Aorta (tissue), 5 donors: ENCODE measurements at places on chromosomes 7 and 10.

DNA sequence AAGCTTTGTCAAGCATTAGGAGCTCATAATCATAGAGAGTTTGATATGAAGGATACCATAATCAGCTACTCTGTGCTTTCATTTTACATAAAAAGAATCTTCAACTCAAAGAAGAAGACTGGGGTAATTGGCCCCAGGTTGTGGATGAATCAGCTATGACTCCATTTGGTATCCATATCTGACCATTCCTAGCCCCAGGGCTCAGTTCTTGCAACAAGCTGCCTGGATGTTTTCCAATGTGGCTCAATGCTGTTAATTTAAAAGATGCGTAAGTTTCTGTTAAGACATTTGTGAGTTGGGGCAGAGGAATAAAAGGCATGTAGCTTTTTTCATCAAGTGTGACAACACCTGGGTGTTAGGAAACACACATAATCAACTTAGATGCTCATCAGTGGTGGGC, 951.1 kb downstream of the NRG3 start:
- no peak for DNase-seq

DNA sequence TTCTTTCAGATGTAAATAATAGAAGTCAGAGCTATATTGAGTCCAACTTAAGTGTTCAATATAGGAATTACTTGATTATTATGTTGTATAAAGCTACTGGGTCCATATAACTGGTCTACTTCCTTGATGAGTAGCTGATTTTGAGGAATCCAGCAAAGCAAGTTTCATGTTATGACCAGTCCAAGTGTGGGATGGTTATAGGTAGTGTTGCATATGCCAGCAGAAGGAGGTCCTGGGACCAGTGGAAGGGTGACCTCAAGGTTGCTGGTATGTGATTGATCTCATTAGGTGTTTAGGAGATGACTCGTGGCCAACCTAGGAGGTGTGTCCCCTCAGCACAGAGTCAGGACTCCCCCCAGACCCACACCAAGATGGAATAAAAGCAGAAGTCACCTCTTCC, 551.5 kb downstream of the KCNMA1 start:
- DNase-seq, result no peak

GRCh38 chr7:138809346-138809745, 11.3 kb upstream of the ATP6V0A4 start:
- DNase-seq, result no peak

DNA sequence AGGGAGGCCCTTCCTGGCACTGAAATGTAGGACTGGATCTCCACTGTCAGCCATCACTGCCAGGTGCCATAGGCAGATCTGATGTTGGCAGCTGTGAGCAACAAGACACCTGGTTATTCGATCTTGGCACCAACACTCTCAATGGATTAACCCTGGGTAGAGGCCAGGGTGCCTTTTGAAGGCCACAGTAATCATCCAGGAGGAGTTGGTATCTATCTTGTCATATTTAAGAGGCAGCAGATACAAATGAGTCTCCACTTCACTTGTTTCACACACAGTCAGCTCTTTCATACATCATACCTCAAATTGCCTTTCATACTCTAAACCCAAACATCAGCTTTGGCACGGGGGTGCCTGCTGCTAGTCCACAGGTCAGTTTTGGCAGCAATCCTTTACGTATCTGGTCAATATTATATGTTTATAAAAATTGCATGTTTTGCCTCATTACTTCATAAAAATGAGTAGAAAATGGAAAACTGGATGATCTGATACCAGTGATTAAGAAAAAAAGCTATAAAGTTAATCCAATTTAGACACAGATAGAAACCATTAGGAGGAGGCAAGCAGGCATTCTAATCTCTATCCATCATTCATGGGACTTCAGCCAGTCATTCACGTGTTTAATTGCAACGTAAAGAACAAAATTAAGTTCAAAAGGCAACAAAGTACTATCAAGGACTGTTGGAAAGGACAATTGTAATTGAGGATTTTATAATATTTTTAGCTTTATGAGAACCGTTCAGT, 12.7 kb upstream of the CACUL1 start:
- no peak for DNase-seq

- no peak for DNase-seq
Observed at GRCh38 chr7:143289421-143289820, 1.3 kb downstream of the CASP2 start.

DNA sequence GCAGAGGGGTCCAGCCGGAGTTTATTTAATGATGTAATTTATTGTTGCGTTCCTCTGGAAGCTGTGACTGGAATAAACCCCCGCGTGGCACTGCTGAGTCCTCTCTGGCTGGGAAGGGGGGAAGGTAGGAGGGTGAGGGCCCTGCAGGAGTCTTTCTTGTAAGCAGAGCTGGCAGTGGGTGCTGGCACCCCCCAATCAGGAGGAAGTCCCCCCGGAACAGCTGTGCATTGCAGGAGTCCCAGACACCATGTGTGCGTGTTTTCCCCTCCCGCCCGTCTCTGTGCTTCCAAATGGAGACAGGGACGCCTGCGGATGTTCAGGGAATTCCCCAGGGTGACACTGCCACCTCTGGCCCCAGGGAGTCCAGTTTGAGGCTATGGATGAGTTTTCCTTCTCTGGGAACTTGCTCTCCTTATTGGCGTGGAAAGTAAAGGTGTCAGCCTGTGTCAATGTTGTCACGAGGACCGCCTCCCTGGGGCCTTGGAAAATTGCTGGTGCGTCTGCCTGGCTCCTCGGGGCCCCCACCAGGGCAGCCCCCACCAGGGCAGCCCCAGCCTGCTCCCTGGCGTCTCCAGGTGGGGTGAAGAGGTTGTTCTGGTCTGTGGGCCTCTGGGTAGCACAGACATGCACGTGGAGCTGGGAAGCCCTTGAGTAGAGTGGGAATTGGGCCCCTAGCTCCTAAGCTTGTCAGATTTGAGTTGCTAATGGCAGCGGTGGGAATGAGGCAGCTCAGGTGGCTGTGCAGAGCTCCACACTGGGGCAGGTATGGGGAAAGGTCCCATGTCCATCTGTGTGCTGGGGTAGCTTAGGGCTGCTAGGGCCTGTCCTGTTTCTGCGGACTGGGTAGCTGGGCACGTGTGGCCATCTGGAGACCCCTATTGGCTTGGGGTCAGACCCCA, 2.7 kb downstream of the FZD9 start:
- no peak for DNase-seq

DNA sequence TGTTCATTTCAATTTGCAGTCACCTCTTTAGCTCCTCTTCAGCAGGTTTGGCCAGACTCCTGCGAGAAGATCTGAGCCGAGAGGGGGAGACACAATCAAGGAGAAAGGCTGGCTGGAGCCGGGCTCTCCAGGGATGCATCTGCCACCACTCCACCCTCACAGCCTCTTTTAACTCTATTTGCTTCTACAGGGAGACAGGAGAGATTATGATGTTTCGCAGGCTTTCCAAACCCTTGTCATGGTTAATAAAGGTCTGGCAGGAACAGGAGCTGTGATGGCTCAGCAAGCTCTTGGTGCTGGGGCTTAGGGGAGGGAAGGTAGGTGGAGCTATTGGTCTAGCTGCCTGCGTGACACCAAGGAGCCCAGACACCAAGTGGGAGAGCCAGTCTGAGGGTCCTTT, 448.1 kb upstream of the PODXL start:
- no peak for DNase-seq

GRCh38 chr7:84256571-84256971, 62.0 kb upstream of the SEMA3A start:
- no peak for DNase-seq

GRCh38 chr10:110353244-110354119, 48.8 kb upstream of the SMNDC1 start:
- no peak for DNase-seq

- no peak for DNase-seq
Observed at GRCh38 chr10:105284476-105285215, 643.6 kb downstream of the SORCS3 start.

DNA sequence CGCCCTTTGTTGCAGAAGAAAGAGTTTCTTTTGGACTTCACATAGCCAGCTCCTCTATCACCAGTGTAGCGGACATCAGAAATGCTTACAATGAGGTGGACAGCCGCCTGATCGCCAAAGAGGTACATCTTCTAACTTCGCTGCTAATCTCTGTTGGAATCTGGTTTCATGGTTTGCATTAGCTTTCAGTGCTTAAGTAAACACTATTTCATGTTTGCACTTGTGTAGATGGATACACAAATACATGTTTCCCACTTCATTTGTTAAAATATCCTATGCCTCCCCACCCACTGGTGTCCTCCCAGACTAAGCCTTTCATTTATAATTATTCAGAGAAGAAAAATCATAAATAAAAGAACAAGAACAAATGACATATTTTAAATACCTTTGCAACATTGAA, 103.9 kb downstream of the WDFY4 start:
- DNase-seq, result no peak

GRCh38 chr7:116689790-116690259, 17.8 kb downstream of the MET start:
- DNase-seq, result no peak

GRCh38 chr7:108408296-108408991, 47.8 kb downstream of the NRCAM start:
- DNase-seq, result no peak
